ENCODE measurements at places on chromosomes 7 and 10.

- DNase-seq: no peak
These were observed 62.8 kb downstream of the SAMD9 start for GRCh38 chr7:93054975-93055374.

- no peak for DNase-seq
These were observed 246.9 kb downstream of the PTEN start for GRCh38 chr10:88110355-88110754.

DNA sequence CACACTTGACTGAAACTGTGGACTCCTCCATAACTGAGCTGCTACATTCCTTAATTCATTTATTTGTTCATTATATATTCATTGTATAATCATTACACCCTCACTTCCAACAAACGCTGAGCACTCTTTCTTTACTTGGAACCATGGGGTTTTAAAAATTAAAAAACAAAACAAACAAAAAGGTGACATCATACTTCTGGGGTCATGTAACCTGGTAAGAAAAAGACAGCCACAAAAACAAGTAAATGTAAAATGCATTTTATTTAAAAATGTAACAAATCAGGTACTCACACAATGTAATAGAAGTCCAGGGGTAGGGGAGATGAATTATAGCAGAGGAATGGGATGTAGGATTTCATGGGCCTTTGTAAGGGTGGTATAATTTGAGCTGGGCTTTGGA, 25.1 kb downstream of the PLEKHS1 start:
- DNase-seq: no peak

GRCh38 chr7:9945857-9946256, 1027.8 kb upstream of the PHF14 start:
- no peak for DNase-seq
